ENCODE measurements at places on chromosomes 4 and X.

DNA sequence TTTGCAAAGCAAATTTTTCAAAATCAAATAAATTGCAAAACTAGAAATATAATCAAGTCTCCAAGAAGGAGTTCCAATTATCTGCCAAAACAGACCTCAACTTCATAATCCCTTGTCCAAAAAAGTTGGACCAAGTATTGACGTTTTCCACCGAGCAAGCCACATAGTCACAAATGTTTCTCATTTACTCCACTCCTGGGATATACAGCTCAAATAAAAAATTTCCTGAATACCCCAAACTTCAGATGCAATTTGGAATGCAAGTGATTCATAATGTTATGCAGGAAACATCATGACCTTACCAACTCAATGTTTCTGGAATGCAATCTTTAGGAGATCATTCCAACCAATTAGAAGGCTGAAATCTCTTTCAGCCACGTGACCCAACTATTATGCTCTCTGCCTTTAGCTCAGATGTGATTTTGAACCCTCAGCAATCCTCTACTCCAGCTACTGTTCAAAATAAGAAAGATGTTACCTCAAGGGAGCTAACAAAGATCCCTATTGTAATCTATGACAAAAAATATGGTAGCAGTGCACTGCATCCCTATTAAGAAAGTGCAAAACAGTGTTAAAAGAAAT, 72.4 kb downstream of the PRDM5 start:
- no peak for DNase-seq

GRCh38 chrX:74259885-74260491, 44.0 kb upstream of the ZCCHC13 start:
- no peak for DNase-seq

DNA sequence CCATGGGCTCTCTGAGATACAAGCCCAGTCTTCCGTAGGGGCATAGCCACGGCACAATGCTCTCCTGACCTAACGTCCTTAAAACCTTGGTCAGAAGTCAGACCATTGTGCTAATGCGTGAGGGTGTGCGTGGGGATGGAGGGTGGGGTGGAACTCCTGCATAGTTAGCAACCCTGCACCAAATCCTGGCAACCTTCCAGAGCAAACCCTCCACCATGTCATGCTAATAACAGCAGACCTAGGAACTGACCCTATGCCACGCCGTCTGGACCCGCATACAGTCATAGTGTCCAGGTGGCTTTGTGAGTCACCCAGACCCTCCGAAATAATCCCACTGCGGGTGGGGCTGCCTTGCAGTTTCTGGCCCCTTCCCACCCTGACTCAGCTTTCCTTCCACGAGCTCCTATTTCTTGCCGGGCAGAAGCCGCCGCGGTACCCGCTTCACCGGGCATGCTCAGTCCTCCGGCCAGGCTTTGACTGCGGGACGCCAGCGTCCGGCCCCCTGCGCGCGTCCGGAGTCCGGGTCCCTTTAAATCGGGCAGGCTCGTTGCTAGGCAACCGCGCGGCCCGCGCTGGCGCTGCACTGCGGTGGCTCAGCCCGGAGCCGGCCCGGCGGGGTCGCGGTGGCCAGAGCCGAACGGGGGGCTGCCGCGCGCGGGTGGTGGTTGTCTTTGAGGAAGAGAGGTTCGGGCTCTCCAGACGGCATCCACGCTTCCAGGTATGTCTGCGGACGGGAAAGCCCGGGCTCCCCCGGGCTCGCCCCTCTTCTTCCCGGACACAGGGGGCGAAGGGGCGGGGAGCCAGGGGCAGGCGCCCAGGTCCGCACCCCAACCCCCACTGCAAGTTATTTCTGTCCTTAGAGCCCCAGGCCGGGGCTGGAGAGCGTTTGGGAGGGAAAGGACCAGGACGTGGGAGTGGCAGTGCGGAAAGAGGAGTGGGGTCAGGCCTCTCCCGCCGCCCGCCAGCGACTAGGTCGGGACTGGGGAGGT, at the start of gene CCDC160:
Gene CCDC160 (plus strand): TSS at position 557 of the 989 bp plus-strand sequence. CDS start 7,619 bp downstream, outside the sequence.
- no peak for DNase-seq

DNA sequence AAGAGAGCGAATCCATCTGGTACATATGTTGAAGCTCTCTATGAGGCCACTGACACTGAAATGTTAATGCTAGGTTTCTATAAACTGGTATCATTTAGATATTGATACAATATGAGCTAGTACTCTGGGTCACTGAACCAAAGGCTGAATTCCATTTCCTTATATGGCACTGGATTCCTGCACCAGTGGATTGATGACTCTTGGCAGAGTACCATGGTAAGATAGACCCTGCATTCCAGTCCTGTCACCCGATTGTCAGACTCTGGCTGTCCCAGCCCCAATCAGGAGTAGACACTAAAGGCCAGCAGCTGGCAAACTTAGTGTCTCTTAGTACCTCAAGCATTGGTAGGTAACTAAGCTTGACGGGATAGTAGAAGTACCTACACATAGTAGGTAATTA, 44.0 kb upstream of the EOLA2 start:
- DNase-seq: peak; percentile 21

- no peak for DNase-seq
These were observed 9.1 kb upstream of the GTPBP6 start for GRCh38 chrX:327660-328126.

GRCh38 chr4:23332313-23332712, 557.5 kb downstream of the PPARGC1A start:
- DNase-seq: peak; percentile 61

DNA sequence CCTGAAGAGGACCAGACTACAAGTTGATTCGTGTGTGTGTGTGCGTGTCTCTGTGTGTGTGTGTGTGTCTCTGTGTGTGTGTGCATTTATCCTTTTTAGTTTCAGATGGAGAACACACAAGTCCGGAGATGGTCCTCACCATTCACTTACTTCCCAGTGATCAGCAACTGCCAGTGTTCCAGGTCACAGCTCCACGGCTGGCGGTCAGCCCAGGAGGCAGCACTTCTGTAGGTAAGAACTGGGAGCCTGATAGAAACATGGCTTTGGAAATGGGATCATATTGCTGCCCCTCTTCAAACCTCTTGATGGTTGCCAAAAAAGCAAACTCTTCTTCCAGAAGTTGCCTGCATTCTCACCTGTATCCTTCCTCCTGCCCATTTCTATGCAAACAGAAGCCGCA, 122.6 kb upstream of the ANXA3 start:
- no peak for DNase-seq

DNA sequence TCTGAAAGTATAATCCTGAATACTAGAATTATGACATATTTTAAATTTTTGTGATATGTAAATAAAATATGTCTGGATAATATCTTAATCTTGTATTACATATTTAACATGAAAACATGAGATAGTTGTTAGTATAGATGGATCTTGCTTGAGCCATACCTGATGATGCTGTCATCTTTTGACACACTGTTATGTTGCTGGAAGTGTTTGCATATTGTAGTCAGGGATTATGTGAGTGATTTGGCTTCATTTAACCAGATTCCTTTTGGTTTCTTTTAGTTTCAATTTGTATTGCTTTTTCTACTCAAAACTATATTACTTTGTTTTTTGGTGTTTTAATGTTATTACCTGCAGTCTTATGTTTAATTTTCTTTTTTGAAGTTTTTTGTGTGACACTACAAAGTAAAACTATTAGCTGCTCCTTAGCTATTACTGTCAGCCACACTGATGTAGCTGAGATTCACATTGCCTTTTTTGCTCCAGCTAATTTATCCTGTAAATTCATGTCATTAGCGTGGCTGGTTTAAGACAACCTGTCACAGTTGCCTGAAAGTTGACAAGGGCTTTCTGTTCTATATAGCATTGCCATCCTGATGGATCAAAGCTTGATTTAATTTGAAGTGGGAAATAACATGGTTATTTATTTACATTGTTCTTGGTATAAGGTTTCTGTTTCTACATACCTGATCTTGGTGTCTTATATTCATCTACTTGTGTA, 33.7 kb downstream of the METAP1 start:
- peak; percentile 22 for DNase-seq

DNA sequence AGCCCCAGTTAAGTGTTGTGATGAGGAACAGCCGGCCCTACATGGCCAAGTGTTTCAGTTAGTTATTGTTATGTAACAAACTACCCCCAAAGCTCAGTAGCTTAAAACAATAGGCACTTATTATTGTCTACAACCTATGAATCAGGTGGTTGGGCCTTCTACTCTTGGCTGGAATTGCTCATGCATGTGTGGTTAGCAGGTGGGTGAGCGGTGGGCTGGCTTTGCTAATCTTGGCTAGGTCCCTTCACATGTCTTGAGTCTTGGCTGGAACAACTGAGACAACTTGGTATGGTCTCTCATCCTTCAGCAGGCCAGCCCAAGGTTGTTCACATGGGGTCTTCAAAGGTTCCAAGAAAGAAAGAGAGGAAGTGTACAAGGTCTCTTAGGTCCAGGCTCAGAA, 54.5 kb upstream of the CHRNA9 start:
- peak; percentile 41 for DNase-seq

DNA sequence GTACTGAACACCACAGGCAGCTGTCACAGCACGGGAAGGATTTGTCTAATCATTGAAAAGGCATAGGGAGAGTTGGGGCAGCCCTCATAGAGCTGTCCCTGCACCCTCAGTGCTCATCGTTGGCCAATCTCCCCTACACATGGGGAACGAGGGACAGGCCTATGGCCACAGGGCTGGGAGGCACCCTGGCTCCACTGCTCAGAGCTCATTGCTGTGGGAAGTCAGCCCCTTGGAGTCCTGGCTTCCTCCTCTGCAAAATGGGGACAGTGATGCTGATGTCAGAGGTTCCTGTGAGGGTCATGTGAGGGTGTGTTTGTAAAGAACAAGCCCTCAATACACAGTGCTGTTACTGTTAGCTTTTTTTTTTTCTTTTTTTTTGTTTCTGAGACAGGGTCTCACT, 19.3 kb upstream of the HTRA3 start:
- DNase-seq: no peak

- DNase-seq: no peak
These were observed 176.2 kb downstream of the ADGRL3 start for GRCh38 chr4:61376301-61376700.

GRCh38 chr4:53674903-53675302, 83.6 kb upstream of the LNX1 start:
- no peak for DNase-seq

DNA sequence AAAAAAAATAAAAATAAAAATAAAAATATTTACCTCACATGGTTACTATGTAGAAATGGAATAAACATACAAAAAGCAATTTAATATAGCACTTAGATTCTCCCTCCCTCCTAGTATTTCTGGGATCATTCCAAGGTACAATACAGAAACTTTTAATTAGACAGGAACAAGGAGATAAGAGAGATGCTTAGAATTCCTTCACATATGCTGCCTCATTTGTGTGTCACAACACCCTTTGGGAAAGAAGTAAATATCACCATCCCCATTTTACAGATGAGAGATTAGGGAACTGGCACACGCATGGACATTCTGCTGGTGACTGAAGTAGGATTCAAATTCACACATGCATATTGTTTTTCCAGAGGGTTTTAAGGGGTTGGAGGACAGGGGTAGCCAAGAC, 164.2 kb downstream of the APBB2 start:
- DNase-seq: no peak

DNA sequence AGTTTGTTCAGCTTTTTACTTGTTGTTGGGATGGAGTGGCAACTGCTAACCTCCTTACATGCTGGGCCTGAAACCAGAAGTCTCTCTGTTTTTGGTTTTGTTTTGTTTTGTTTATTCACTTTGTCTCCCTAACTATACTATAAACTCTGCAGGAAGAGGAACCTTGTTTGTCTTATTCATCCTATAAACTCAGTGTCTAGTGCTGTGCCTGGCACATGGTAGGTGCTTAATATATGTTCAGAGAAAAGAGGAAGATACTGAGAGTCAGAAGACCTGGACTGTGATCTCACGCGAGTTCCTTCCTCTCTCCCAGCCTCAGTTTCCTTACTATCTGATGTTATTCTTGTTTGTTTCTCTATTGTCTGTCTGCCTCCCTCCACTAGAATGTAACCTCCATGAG, 71.3 kb downstream of the PRPS1 start:
- no peak for DNase-seq

- no peak for DNase-seq
These were observed 255.6 kb upstream of the UGT8 start for GRCh38 chr4:114343015-114343414.

- DNase-seq: no peak
These were observed 392.6 kb downstream of the IL1RAPL1 start for GRCh38 chrX:28979877-28980276.

- DNase-seq: peak; percentile 9
These were observed 46.6 kb downstream of the AFM start for GRCh38 chr4:73528171-73528570.

DNA sequence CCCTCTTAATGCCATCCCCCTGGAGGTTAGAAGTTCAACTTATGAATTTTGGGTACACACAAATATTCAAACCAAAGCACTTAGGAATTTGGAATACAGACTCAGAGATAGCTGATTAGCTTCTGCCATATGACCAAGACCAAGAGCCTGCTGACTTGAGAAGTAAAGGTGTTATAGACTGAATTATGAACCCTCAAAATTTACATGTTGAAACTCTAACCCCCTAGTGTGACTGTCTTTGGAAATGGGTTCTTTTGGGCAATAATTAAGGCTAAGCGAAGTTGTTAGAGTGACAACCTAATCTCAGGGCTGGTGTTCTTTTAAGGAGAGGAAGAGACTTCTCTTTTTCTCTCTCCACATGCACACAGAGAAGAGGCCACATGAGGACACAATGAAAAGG, 151.2 kb downstream of the COX18 start:
- DNase-seq: no peak

- DNase-seq: no peak
These were observed 107.6 kb upstream of the FAM9C start for GRCh38 chrX:13151828-13152517.

- DNase-seq: peak; percentile 93
These were observed 48.9 kb downstream of the MND1 start for GRCh38 chr4:153393397-153393796.

DNA sequence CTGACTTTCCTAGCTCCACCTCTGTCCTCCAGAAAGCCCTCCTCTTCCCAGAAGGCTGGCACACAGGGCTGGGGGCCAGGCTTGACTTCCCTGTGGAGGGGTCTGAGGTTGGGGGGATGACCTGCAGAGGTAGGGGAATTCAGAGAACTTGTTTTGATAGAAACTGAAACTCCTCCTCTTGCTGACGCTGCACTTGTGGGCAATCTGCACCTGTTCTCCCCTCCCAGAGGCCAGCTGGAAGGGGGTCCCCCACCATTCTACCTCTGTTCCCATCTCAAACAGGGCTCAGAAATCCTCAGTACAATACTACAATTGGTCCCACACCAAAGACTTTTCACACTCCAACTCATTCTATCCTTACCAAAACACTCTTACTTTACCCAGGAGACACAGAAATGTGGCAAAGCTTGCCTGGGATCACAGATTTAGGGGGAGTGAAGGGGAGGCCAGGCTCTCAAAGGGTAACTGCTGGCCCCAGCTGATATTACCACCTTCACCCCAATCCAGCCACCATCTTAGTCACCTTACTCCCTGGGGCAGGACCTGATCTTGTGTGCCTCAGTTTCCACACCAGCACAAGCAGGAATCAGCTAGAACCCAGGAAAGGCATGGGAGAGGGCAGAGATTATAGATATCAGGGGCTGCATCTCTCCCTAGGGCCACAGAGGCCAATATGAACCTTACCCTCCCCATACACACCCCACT, 18.5 kb downstream of the OTUD5 start:
- DNase-seq: no peak

GRCh38 chr4:19748519-19749479, 502.9 kb upstream of the SLIT2 start:
- peak; percentile 94 for DNase-seq

- DNase-seq: peak; percentile 71
These were observed 48.3 kb downstream of the ABLIM2 start for GRCh38 chr4:8110071-8110986.

GRCh38 chr4:790466-790820, 35.5 kb downstream of the CPLX1 start:
- DNase-seq: no peak

- peak; percentile 63 for DNase-seq
These were observed 57.2 kb upstream of the MTMR1 start for GRCh38 chrX:150635952-150636351.
